GM18507 (cell line): ENCODE measurements at places on chromosomes 13 and 19.

DNA sequence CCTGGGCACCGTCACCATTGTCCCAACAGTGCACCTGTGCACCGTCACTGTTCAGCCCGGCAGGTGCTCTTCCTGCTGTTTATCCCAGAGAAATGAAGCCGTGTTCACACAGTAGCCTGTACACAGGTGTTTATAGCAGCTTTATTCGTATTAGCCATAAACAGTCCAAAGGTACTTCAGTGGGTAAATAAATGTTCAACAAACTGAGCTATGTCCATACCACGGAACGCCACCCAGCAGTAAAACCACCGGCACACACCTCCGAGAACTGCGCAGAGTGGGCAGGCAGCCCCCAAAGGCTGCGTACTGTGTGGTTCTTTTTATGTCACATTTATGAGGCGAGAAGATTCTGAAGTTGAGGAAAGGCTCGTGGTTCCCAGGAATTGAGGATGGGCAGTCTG is 44.9 kb upstream of the DCUN1D2 start:
- no peak for DNase-seq

DNA sequence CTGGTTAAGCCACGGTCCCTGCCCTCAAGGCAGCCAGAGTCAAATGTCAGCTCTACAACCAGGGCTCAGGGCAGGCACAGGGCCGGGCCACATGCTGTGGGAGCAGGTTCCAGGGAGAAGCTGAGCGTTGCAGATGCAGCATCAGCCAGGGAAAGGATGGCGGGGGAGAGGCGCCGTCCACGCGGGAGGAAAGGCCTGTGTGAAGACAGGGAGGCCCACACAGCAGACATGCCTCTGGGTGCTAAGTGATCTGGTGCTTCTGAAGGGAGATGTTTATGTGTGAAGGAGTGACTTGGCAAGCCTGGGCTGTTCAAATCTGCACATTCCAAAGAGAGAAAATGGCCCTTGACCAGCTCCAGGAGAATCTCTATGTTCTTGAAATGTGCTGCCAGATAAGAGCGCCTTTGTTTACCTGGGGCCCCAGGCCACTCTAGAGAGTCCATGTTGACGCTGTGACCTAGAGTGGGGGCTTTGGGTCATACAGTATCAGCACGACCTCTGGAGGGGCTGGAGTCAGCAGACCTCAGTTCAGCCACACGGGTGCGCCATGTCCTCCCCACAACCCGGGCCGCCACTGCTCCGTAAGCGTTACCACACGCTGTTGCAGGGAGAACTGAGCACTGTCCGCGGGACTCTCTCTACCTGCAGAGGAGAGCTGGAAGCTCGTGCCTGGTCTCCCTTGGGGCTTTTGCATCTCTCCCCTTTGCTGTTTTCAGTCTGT is 15.9 kb upstream of the ATF5 start:
- no peak for DNase-seq

DNA sequence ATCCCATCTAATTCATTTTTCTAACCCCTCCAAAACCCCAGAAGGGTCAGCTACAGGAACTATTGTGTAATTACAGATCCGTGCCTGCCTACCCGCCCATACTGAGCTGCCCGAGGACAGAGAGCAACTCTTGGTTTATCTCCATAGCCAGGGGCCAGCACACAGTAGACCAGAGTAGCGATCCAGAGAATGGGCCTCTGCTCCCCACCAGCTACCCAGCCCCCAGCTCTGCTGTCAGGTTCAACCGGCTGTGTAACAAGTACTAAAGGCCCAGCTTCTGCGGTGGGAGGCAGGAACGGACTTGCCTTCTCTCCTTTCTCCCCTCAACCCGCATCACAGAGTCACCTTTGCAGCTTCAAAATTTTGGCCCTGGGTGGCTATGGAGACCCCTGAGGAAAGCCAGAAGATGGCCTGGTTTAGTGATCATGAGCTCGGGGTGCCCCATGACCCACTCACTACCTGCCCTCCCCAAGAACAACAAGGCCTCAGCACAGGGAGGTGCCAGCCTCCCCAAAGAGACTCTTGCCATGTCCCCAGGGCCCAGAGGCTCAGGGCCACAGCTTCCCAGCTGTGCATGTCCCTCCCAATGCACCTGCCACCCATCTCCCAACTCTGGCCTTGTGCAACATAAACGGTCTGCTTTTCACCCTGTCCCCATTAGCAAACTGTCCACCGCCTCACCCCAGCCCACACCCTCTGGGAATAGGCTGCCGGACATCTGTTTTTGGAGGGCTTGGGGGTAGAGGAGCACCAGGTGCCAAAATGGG is 5.7 kb downstream of the CALM3 start:
- DNase-seq = no peak

GRCh38 chr13:40668335-40668734 is 1.9 kb upstream of the FOXO1 start:
- DNase-seq = no peak
